ENCODE measurements at places on chromosomes 3 and 15. TPM values are rescaled to one million over a fixed set of nuclear protein-coding genes. Genes with fewer than 3 reads are reported as not detected.

Gene TMEM44
- 35.3 TPM for total RNA-seq

DNA sequence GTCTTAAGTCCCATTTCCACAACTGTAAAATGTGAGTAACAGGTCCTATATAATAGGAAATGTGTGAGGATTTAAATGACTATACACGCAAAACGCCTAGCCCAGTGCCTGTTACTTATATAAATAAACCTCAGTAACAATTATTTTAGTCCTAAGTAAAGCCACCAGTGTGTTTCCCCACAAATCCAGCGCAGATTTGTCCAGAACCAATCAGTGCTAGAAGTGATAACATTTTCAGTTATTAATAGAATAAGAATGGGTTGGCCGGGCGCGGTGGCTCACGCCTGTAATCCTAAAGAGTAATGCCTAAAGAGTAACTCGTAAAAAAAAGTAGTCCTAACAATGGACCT is 561 bp downstream of the RPAP1 start:
- no peak for DNase-seq

- no peak for DNase-seq
Observed at GRCh38 chr3:185968168-185968567, 30.4 kb upstream of the TRA2B start.

DNA sequence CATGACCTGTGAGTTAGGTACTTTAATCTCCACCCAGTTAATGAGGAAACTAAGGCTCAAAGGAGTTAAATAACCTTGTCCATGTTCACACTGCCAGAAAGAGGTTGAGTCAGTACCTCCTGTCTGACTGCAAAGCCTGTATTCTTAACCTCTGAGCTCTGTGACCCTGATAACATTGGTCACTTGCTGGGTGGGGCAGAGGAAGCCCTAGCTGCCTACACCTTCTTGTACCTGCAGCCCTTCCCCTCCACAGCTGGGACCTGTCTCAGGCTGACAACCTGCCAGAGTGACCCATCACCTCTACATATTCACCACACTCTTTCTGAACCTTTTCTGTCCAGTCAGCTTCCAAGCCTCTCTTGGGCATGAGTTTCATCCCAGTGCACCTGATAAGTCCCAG is 106.1 kb upstream of the HES1 start:
- DNase-seq = no peak

Gene POLG
- total RNA-seq = 55.4 TPM

GRCh38 chr3:15325228-15325627 is 7.2 kb downstream of the SH3BP5 start:
- DNase-seq = no peak

- DNase-seq = no peak
Observed at GRCh38 chr3:115937054-115937453, 313.7 kb downstream of the GAP43 start.

Gene SGO1
- 5.0 TPM for total RNA-seq

Gene CPN2
- not detected for total RNA-seq

DNA sequence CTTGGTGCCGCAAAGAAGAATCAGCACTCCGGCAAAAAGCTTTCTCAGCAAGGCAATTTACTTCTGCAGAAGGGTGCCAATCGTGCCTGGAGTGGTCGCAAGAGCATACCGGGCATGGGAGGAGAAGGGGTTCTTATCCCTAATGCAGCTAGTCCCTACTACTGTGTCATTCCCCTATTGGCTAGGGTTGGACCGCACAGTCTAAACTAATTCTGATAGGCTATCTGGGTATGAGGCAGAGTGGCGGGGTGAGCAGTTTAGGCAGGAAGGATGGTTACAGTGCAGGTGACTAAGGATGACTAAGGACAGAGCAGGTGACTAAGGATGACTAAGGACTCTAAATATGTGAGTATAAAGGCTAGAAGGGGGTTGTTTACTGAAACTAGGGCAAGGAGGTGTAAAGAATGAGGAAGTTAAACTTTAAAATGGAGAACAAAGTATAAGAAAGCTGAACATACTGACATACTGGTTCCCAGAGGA is 52.9 kb downstream of the PGBD4 start:
- DNase-seq = no peak

GRCh38 chr15:76584868-76585575 is 248.4 kb downstream of the ISL2 start:
- no peak for DNase-seq

- DNase-seq = peak; percentile 62
Observed at GRCh38 chr3:114155370-114155821, 23.5 kb downstream of the DRD3 start.

DNA sequence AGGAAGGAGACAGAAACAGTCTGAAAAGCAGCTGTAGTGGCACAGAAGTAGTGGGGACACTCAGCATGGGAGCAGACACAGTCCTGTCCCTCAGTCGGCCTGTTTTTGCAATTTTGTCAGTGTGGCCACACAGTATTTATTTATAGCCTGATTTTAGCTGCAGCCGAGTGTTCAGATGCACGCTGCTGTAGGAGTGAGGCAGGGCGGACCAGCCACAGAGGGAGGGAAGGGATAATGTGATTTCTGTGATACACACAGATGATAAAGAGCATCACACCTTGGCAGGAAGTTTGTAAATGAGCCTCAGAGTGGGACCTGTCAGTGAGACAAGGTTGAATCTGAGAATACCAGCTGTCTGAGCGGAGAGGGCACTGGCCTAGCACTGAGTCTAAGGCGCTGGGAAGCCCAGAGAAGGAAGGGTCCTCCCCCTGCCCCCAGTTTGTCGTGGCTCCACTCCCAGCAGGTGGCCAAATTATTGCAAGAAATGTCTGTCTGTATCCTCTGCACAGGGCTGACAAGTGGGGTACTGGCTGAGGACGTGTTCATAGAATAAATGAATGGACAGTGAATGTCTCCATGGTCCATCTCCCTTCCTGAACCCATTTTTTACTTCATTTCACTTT is 3.8 kb downstream of the PSTPIP1 start:
- DNase-seq = no peak

DNA sequence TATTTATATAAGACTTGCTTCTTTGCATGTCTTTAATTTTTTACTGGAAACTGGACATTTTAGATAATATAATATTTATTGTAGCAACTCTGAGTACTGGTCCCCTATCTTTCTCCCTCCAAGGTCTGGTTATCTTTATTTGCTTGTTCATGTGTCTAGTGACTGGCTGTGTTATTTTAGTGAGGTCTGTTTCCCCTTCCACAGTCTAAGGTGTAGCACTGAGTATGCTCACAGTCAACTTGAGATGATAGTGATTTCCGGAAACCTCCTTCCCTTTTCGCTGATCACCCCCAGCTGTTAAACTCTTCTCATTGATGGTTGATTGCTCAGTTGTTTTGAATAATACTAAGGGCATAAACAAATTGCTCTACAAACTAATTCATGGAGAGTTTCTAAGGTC is 37.0 kb downstream of the PCNP start:
- no peak for DNase-seq

Gene CYP1A1
- 0.27 TPM for total RNA-seq

DNA sequence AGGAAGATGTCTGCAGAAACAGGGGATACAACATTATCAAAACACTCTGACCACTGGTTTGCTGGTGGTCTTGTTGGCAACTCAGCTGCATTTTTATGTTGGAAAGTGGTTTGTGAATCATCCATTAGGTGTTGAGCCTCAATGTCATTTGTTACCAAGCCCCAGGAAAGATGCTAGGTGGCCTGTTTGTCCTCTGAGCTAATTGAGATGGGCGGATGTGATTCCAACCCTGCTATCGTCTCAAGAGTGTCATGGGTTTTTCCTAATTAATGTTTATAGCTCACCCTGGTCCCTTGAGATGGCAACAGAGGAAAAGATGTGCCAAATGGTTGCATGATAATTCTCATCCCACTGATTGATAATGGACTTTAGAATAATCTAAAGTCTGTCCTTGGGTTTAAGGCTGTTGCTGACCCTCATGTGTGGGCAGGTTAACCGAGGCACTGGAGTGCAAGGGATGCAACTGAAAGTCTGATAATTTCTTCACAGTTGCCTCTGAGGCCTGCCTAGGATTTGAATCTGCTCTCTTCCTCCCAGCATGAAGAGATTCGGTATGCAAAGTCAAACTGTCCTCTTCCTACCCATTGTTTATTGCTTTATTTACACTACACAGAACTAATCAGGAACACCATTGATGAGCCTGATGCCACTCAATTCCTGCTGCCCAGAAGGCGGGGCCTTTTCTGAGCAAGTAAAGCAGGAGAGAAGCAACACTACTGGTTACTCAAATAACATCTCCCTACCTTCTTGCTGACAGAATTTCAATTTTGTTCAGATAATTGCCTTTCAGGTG is 166.2 kb upstream of the TBC1D5 start:
- no peak for DNase-seq

DNA sequence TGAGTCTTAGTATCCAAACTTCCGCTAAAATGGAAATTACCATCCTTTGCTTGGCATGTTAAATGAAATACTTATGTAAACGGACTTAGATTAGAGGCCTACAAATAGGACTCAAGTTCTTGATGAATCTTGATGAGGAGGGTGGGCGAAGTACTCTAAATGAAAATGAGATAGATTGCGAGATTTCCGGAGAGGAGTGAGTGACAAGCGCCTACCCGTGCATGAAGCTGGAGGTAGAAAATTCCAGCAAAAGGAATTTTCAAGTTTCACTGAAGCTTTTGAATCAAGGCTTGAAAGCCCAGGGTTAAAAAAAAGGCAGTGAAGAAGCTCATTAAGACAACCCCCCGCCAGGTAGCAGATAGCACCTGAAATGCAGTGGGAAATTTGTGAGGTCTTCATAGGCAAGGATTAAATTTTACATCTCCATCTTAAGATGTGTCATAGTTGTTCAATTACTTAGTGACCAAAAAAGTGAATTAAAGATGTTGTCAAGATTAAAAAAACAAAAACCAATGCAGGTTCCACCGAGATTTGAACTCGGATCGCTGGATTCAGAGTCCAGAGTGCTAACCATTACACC is 655 bp upstream of the RAB11A start:
- DNase-seq = no peak

Gene GOLGA8G
- total RNA-seq = not detected

Gene EFCAB12
- total RNA-seq = 0.61 TPM

DNA sequence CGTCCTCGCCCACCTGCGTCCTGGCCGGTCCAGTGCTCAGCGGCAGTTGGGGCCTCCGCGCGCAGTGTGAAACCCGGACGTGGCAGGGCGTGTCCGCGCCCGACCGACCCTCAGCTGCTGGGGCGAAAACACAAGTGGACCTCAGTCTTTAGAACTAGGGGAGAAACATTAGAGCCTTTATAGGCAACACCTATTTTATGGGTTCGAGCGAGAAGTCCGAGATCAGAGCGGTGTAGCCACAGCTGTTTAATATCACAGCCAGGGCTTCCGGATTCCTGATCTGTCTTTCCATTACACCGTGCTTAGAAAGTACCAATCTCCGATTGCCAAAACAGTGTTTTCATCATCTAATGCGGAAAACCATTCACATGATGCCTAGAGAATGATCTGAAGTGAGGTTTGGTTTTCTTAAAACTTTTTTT is 506 bp downstream of the RAD51 start:
- no peak for DNase-seq

DNA sequence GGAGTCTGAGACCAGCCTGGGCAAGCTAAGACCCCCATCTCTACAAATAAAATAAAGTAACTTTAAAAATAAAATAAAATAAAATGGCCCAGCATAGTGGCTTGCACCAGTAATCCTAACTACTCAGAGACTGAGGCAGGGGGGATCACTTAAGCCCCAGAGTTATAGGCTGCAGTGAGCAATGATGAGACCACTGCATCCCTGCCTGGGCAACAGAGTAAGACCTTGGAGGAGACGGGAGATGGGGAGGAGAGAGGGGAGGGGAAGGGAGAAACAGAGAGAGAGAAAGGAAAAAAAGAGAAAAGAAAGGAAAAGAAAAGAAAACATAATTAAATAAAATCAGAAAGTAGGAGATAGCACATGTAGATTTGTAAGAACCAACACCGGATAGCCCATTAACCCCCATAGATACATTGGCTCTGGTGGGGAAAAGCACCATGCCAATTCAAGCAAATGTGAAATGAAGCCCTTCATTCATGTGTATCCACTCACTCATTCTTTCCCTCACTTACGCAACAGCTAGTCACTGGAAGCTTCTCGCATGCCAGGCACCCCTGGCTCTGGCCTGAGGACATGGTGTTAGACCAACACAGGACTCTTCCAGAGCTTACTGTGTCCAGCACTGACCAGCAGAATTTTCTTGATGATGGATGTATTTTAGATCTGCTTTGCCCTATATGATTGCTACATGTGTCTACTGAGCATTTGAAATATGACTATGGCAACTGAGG is 183.2 kb downstream of the MAGI1 start:
- DNase-seq = no peak

- DNase-seq = no peak
Observed at GRCh38 chr3:153159771-153160397, 2.1 kb upstream of the RAP2B start.

Gene CCDC54
- not detected for total RNA-seq

- no peak for DNase-seq
Observed at GRCh38 chr15:60530168-60530567, 51.2 kb upstream of the ICE2 start.

Gene TWF2
- total RNA-seq = 45.5 TPM

Gene BCL2A1
- total RNA-seq = not detected

Gene PLCB2
- 2.6 TPM for total RNA-seq

DNA sequence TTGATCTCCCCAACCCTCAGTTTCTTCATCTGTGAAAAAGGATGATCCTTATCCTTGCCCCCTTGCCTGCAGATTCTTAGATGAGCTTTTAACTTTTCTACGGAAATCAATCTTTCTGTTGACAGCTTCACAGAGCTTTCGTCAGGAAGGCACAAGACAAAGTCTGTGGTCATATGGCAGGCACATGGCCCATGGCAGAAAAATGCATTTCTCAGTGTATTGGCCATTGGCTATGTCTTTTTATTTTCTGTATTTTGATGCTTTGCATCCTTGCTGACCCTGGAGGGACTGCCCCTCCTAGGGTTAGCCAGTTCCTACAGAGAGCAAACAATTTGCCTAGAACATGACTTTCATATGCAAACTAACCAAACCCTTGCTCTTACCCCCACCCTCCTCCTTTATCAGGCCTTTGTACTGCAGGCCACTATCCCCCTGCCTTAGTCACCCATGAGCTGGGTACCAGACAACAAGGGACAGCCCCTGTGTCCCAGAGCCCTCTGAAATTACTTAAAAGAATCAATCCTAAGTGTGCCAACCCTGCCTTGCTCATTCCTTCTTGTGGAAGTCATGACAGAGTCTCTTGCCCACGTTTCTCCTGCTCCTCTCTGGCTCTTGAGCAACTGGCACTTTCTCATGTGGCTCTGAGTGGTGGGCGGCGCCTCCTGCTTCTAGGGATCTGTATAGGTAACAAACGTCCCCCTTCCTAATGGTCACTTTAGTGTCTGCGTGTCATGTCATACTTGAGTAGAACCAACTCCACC is 24.1 kb upstream of the NOX5 start:
- DNase-seq = no peak

DNA sequence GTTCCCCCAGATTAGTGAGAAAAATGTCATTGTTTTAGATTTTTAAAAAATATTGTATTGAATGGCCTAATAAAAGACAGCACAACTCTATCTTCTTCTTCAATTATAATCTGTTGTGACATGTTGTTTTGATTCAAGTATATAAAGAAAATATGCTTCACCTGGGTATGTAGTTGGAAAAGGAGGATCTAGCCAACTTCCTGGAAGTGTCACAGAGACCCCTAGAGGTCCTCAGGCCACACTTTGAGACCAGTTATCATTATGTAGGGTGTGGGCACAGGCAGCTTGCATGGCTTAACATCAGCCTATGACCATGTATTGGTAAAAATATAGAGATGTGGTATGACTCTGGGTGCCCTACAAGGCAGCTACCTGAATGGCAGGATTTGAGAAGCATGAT is 14.7 kb upstream of the RYR3 start:
- no peak for DNase-seq

GRCh38 chr15:67202091-67202490 is 52.4 kb downstream of the AAGAB start:
- no peak for DNase-seq

All from glutamatergic neuron (in vitro differentiated cells).